Left ventricle myocardium superior (tissue), 1 donor: ENCODE measurements at places on chromosomes 6 and 20. TPM values are rescaled to one million over a fixed set of nuclear protein-coding genes. Genes with fewer than 3 reads are reported as not detected.

Gene MICB
- 1.7 TPM for total RNA-seq

DNA sequence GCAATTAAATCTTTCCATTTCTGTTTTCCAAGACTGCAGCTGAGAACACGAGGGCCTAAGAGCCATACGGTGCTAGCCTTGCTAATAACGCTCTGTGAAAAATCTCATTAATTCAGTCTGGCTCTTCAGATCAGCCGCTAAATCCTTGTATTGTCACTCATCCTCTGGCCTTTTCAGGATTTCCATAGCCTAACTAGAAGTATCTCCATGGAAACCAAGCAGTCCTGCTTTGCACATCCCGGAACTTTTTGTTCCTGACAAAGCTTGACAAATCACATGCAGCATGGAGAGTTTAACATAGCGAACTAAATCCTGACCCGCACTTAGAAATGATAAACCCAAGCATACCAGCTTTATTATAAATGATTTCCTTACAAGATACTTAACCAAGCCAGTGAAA is 383.7 kb downstream of the CD83 start:
- DNase-seq, result no peak

DNA sequence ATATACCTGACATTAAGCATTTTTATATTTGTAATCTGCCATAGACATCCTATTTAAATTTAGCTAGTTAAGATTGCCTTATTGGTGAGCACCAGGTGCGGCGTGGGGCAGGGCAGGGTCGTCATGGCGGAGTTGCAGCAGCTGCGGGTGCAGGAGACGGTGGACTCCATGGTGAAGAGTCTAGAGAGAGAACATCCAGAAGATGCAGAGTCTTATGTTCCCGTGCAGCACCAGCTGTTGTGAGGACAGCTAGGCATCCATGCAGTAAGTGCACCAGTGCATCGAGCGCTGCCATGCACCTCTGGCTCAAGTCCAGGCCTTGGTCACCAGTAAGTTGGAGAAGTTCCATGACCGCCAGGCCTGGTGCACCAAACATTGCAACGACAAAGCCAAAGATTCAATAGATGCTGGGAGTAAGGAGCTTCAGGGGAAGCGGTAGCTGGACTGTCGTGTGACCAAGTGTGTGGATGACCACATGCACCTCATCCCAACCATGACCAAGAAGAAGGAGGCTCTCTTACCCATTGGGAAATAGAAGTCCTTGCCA is 586.2 kb downstream of the CD109 start:
- no peak for DNase-seq

- DNase-seq, result no peak
Measured at GRCh38 chr6:82259389-82259788, 11.8 kb upstream of the IBTK start.

- no peak for DNase-seq
Measured at GRCh38 chr20:46396052-46396740, 10.2 kb downstream of the ELMO2 start.
